Renal pelvis (tissue), 12 donors: ENCODE measurements at places on chromosomes 12 and 14. TPM values are rescaled to one million over a fixed set of nuclear protein-coding genes. Genes with fewer than 3 reads are reported as not detected.

C14orf39 gene
- not detected for polyA plus RNA-seq

- no peak for DNase-seq
Observed at GRCh38 chr14:49703965-49704364, 11.0 kb downstream of the KLHDC1 start.

GRCh38 chr14:97413022-97413539 lies 615.9 kb downstream of the VRK1 start:
- no peak for DNase-seq

DTX1 gene
- polyA plus RNA-seq: 13.6 TPM

DNA sequence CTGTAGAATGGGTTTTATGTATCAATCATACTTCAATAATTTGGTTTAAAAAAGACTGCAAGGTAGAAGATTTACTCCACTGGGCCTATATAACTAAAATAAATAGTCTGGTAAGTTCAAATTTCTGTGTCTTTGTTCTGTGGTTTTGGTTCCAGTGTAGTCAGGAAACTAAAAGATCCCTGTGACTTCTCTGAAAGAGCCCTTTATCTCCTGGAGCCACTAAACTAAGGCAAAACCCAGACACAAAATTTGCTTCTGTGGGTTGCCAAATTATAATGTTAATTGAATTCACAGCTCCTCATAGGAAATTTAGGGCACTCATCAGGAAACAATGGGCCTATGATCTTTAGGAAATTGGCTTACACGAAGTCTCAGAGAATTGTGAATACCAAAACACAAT lies 1038.4 kb downstream of the GALC start:
- no peak for DNase-seq

DNA sequence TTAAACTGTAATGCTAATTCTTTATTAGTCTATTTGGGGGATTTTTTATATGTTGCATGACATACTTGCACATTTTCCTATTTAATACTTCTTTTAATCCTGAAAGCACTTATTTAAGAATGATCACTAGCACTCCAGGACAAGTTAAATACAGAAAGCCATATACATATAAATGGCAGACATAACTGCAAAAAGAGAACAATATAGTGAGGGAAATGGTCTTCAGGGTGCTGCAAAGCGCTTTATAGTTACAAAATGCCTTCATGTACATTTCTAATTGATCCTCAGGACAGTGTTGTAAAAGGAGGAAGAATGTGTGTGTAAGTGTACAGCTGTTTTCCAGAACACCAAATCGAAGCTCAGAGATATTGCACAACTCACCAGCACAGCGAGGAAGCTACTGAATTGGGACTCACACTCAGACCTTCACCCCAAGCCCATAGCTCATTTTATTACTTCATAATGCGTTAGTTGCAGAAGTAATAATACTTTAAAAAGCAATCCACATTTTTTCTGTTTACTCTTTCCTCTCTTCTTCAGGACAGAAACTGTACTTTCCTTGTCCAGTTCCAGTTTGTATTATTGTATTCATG lies 428.2 kb downstream of the RAD51B start:
- no peak for DNase-seq

- no peak for DNase-seq
Observed at GRCh38 chr14:60514378-60514740, 5.4 kb downstream of the SIX6 start.

DNA sequence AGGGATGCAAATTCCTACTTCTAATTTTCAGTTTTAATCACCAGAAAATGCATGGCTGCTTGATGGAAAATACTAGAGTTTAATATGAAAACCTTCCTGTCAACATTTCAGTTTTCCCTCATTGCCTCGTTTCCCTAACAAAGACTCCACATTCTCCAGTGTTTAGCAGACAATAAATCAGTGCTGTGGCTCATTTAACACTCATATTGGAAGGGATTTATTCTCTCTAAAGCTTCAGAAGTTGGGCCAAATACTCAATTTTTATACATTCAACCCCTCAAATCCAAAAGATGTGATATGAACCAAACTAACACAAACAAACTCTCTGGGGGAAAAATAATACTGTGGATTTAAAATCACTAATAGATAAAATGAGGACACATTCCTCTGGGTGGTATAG lies 482.5 kb downstream of the FLRT2 start:
- DNase-seq: no peak

GRCh38 chr12:118456741-118457140 lies 80.4 kb downstream of the SUDS3 start:
- no peak for DNase-seq

ST8SIA1 gene
- 5.9 TPM for polyA plus RNA-seq

- DNase-seq: no peak
Observed at GRCh38 chr14:103385929-103386712, 906 bp downstream of the MARK3 start.

GRCh38 chr12:6730169-6730568 lies 6.3 kb downstream of the COPS7A start:
- no peak for DNase-seq

DNA sequence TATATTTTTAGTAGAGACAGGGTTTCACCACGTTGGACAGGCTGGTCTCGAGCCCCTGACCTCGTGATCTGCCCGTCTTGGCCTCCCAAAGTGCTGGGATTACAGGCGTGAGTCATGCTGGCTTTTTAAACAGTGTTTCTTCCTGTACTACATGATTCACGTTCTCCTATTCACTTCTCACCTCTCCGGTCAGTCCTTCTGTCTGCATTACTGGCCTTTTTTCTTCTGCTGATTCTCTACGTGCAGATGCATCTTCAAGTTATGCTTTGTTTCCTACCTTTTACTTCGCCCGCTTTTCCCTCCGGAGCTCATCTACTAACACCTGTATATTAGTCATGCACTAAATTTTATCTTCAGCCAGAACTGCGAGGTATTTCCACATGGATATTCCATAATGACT lies 296.2 kb upstream of the FLRT2 start:
- no peak for DNase-seq

DNA sequence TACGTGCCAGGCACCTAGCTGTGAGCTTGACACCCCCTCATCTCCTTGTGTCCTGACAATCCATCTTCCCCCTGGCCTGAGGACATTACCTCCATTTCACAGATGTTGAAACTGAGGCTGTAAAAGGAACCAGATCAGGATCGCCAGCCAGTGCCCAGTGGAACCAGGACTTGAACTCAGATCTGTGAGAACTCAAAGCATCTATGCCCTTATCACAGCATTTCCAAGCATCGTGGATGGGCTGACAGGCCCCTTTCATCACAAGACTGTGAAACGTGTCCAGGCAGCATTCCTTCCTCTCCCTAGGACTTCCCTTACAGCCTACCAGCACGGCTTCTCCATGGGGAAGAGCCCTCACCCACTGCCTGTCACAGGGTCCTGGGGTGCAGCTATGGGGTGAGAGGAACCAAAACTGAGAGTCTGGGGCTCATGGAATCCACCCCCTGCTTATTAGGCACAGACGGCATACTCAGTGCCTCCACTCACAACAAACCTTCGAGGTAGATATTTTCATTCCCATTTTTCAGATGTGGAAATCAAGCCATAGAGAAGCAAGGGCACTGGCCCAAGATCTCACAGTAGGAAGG lies 26.9 kb downstream of the CMKLR1 start:
- DNase-seq: no peak

GRCh38 chr12:119578112-119578511 lies 15.5 kb upstream of the TMEM233 start:
- no peak for DNase-seq

DNA sequence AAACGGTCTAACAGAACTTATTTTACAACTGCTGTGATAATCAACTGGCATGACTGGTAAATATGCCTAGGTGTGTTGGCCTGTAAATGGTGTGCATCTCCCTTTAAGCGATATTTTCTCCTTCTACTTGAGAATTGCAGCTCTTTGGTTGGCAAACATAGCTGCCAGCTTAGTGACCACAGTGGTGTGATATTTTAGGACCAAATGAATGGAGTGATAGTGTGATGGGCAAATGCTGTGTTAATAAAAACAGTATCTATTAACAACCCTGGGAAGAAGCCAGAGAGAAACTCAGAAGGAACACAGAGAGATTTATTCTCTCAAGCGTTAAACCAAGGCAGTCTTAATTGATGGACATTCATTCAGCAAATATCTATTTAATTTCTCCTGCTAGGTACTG lies 278.4 kb downstream of the AACS start:
- no peak for DNase-seq

KRT8 gene
- polyA plus RNA-seq: 243 TPM

NDRG2 gene
- 195 TPM for polyA plus RNA-seq

DNA sequence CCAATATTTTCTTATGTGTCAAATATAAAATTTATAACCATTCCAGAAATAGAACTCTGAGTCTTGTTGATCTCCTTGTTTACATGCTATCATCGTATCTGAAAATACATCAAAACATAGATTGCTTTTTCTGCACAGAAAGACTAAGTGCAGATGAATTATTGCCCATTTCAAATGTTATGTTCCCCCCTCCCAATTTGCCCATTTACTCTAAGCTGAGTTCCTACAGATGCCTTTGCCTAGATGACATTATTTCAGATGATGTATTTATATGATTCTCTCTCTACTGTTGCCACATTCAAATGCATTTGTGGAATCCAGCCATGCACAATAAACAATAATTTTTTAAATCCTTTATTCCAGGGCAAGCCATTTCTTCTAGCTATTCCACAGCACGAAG lies 810.1 kb upstream of the MGAT4C start:
- no peak for DNase-seq

PIANP gene
- 15.3 TPM for polyA plus RNA-seq

GRCh38 chr14:29465095-29465494 lies 462.6 kb downstream of the PRKD1 start:
- no peak for DNase-seq
